ENCODE measurements at places on chromosomes 2 and 18.
A peak's percentile ranks its signal among the peaks of the same experiment; 100 is the strongest.

GRCh38 chr2:133579274-133579673 lies 11.0 kb upstream of the NCKAP5 start:
- DNase-seq, result no peak

DNA sequence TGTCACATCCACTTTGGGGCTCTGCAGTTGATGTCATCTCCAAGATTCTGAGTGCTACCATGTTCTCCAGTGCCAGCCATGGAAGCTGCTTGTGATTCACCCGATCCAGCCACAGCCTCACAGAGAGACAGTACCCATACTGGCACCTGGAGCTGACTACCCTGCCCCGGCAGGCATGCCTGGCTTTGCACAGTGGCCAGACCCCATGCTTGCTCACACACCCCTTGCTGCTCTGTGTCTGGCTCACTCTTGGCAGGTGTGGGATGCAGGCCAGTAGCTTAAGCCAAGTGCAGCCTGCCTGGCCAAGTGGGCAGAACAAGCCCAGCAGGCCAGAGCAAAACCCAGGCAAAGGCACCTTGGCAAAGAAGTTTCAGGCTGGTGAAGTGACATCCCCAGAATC lies 828.4 kb upstream of the VRK2 start:
- no peak for DNase-seq

DNA sequence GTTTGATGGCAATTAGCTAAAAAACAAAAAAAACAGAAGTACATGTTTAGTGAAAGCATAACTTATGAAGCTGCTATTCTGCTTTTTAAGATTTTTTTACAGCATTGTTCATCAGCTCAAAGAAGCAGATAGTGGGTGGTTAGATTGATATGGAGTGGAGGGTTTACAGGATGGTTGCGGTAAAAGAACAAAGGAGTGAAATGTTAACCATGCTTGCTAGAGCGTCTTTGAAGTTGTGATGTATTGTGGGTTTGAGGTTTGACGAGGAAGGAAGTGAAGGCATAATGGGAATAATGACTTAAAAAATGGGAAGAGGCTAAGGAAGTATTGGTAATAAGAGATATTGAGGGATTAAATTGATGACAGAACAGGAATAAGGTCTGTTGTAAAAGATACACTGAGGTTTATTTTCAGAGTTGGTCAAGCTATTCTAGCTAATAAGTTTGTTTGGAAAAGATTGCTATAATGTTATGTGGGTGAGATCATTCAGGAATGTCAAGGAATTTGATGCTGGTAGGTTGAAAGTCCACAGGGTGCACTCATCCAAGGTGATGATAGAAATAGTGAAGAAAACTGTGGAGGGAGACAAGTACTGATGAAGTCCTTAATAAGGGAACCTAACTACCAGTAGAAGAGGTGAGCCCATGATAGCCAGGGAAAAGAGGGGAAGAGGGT lies 14.6 kb downstream of the SPOPL start:
- no peak for DNase-seq

DNA sequence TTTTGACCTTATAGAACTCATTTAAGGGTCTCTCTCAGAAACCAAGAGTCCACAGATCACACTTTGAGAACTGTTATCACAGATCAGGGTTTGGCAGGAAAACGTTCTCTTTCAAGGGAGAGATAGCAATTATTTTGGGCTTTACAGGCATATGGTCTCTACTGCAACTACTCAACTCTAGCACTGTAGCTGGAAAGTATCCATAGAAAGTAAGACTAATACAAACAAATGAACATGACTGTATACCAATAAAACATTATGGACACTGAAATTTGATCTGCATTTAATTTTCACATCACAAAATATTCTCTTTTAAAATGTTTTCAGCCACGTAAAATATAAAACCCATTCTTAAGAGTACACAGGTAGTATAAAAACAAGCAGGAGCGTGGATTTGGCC lies 100.5 kb downstream of the TRIP12 start:
- no peak for DNase-seq

GRCh38 chr2:48414980-48415835 lies 114.7 kb upstream of the STON1 start:
- DNase-seq, result no peak

DNA sequence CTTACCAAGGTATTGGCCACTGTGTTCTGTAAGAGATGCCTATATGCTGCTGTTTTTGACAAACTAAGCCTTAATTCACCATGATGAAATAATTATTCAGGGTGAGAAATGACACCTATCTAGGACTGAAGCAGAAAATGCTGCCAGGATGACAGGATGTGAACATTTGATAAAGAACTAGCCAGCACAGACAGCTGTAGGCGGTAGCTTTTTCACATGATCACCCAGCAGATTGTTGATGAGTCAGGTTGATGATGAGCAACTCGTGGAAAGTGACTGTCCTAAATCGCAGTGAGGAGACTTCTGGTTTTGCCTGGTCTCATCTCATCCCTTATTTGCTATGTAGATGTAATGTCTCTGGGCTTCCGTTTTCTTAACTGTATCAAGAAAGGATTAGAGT lies 144.1 kb downstream of the PRPF40A start:
- peak; percentile 96 for DNase-seq

DNA sequence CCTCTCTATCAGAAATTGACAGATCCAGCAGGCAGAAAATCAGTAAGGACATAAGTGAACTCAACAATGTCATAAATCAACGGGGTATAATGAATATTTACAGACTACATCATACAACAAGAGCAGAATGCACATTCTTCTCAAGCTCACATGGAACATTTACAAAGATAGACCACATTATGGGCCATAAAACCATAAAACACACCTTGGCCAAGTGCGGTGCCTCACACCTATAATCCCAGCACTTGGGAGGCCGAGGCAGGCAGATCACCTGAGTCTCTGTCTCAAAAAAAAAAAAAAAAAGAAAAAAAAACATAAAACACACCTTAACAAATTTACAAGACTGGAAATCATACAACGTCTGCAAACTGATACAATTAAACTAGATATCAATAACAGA lies 36.7 kb downstream of the FBXO15 start:
- DNase-seq, result no peak

DNA sequence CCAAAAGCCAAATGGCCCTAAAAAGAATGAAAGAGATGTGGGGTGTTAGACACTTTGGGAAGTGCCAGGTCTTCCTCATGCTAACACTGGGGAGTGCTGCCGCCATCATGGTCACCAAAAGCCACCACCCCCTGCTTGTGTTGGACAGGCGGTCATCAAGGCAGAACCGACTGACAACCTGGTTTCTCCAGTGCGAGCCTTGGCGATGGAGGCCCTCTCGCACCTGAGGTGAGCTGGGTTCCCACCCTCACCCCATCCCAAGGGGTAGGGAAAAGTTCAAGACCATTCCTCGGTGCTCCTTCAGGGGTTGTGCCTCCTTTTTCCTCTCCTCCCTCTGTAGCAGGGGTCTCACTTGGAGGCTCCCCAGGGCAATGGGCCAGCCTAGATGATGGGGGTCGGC lies 33.6 kb downstream of the MROH2A start:
- DNase-seq, result no peak

DNA sequence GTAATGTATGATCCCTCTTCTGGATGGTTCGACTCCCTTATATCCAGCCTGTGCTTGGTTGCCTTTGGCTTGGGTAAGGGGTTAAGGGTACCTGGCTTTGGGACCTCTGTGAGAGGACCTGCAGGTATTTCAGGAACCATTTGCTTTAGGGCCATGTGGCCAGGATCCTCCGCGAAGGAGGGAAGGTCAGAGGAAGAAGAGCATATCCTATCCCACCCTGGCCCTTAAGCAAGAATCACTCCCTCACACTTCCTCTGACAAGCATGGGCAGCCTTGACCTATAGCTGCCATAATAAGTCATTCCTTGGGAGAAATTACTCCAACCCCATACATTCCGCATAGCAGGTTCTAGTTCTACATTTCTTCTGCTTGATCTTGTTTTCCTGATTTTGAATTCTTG lies 59.1 kb upstream of the TXNDC2 start:
- no peak for DNase-seq

- no peak for DNase-seq
Measured at GRCh38 chr18:51578406-51578980, 381.0 kb upstream of the MEX3C start.

GRCh38 chr2:213238753-213239495 lies 45.3 kb upstream of the SPAG16 start:
- DNase-seq, result no peak

DNA sequence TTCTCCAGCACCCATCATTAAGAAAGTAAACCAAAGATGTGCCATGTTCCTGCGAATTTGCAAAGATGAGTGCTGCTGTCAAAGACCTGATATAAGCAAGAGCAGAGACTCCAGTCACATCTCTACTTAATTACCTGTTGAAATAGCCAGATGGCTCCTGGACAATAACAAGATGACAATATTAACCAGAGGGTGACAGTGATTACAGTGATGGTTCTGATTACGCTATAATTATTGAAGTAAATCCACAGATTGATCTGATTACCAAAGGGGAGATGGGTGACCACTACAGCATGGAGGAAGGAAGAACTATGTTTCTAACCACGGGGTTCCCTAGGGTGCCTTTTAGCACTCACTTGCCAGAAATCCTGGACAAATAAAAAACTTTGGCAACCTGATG lies 36.5 kb upstream of the AFF3 start:
- DNase-seq, result no peak

- DNase-seq, result no peak
Measured at GRCh38 chr2:27572998-27573429, 9.8 kb upstream of the ZNF512 start.

DNA sequence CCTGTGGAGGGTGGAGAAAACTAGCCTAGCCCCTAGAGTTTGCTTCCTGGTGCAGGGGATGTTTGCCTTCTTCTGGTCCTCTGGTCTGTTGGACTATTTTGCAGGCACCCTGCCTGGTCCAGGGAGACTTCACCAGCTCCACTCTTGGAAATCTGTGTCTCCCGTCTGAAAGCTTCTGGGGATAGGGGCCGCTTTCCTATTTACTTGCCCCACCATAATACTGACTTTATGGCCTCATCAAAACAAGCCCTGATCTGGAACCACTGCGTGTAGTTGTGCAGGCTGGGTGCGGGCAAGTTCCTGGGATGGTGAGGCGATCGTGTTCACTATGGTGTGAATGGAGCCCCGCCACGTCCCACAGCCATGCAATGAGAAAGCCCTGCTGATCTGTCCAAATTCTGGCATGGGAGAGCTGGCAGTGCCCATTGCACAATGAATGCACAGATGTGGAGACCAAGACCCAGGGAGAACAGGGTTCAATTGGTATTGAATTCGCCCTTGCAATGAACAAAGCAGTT lies 74.3 kb downstream of the DDX1 start:
- DNase-seq, result no peak

Measured in hematopoietic multipotent progenitor cell treated with erythropoietin and hydrocortisone succinate and interleukin-3 and kit ligand, for 17 days (in vitro differentiated cells).